ENCODE measurements at places on chromosomes 2 and 18. TPM values are rescaled to one million over a fixed set of nuclear protein-coding genes. Genes with fewer than 3 reads are reported as not detected.

- DNase-seq = no peak
These were observed 21.7 kb upstream of the RAB10 start for GRCh38 chr2:26011990-26012856.

GRCh38 chr2:38159191-38159590, 83.2 kb upstream of the CYP1B1 start:
- DNase-seq = no peak

- DNase-seq = no peak
These were observed 59.7 kb downstream of the CIB4 start for GRCh38 chr2:26581266-26581990.

DNA sequence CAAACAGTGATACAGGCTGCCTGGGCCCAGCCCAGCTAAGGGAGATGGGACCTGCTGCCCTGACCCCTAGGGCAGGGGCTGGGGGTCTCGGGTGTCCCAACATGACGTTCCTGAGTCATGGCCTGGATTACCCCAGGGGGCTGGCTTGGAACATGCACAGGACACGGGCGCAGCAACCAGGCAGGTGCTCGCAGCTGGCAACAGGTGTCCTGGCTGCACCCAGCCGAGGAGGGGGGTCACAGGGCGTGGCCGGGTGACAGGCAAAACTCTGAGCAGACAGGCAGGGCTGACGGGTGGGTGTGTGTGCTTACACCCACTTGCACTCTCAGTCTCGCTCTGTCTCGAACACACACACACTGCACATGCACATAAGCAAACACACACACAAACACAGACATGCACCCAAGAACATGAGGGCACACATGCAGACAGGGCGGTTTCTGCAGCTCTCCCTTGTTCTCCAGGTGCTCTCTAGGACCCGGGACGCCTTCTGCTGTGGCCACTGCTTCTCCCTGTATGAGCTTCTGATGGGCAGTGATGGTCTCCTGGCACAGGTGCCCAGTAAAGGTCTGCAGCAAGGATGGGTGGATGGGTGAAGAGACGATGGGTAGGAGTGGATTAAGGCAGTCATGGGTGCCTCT, 33.7 kb upstream of the TAF1B start:
- no peak for DNase-seq

KIF3C gene
- 10.3 TPM for total RNA-seq

DNA sequence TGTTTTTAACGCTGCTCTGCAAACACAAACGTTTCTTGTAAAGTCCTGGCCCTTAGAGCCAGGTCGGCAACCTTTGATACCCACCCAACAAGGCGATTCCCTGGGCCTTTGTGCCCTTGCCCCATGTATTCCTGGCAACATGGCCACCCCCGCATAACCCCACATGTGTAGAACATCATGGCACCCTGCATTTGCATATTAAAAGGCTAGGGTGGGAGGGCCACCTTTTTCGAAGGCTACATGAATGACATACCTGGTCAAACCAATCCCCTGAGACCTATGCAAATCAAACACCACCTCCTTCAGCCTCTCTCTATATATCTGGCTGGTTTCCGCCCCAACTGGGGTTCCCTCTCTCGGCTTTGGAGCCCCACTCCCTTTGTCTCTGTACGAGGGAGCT, 105.2 kb downstream of the MYO5B start:
- no peak for DNase-seq

GRCh38 chr2:190988910-190989309, 25.1 kb downstream of the STAT1 start:
- no peak for DNase-seq

CDH20 gene
- total RNA-seq = not detected

ANKRD29 gene
- not detected for total RNA-seq

- no peak for DNase-seq
These were observed 213.8 kb downstream of the SMAD2 start for GRCh38 chr18:47716632-47717185.

GRCh38 chr2:189425676-189426075, 15.6 kb upstream of the WDR75 start:
- no peak for DNase-seq

GRCh38 chr2:207046724-207047123, 107.4 kb downstream of the CPO start:
- DNase-seq = peak; percentile 34

VAMP5 gene
- total RNA-seq = 89.6 TPM

Measured in activated CD4-positive, alpha-beta memory T cell treated with anti-CD3 and anti-CD28 coated beads, Interleukin-2, amount 10 ng/mL, durations not matched to agents 7 days and 5 days (primary cell).